ENCODE measurements at places on chromosomes 3 and 15.

- no peak for DNase-seq
These were observed 22.8 kb downstream of the PTH1R start for GRCh38 chr3:46900356-46900755.

- DNase-seq = no peak
These were observed 8.9 kb downstream of the SMARCC1 start for GRCh38 chr3:47772788-47773187.

DNA sequence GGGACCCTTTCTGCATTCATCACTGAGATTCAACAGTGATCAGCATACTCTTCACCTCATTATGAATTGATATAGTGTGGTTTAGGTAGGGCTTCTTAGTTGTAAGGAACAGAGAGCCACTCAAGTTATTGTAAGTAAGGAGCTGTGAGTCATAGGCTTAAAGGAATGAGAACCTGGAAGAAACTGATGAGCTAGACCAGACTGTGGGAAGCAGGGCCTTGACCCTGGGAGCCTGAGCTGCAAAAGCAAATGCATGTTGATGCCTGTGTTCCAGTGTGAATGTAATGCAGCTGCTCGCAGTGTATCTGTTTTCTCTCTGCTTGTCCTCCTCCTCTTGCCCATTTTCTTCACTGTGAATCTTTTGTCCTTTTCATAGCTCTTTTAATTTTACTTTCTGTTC lies 13.6 kb downstream of the ZKSCAN7 start:
- no peak for DNase-seq

DNA sequence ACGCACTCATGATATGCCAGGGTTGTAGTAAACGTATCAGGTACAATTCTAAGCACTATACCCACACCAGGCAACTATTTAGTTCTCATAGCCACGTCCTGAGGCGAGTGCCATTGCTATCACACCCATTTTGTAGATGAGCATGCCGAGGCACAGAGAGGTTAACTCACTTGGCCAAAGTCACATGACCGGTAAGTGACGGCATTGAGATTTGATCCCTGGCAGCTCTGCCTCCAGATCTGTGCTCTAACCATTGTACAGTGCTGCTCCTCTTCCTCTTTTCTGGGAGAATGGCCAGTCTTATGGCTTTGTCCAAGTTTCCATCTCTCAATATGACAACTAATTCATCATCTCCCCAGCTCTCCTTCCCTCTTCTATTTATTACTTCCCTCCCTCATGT lies 18.9 kb upstream of the ATP2B2 start:
- DNase-seq = no peak

DNA sequence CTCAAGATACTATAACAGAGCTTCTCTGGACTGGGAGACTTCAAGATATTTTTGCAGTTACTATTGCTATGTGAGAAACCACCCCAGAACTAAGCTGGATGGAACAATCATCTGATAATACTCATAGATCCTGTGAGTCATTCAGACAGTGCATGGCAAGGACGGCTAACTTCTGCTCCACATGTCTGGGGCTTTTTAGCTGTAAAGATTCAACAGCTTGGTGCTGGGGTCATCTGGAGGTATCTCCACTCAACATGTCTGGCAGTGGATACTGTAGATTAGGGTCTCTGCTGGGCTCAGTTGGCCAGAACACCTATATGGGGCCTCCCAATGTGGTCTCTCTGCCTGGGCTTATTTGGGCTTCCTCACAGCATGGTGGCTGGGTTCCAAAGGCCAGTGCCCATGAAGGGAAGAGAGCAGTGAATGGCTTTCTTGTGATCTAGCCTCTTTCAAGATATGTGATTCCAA lies 117.3 kb upstream of the SLC7A14 start:
- DNase-seq = no peak

DNA sequence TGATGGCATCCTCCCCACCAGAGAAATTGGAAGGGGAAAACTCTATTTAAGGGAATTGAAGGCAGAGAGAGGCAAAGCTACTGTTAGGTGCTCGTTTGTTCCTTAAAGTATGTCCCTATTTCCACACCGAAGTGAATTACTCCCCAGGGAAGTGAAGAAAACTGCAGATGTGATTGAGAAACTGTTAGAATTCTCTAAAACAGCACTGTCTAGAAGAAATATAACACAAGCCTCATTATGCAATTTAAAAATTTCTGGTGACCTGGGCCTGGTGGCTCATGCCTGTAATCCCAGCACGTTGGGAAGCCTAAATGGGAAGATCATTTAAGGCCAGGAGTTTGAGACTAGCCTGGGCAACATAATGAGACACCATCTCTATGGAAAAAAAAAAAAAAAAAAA lies 305.0 kb downstream of the SHQ1 start:
- DNase-seq = no peak

DNA sequence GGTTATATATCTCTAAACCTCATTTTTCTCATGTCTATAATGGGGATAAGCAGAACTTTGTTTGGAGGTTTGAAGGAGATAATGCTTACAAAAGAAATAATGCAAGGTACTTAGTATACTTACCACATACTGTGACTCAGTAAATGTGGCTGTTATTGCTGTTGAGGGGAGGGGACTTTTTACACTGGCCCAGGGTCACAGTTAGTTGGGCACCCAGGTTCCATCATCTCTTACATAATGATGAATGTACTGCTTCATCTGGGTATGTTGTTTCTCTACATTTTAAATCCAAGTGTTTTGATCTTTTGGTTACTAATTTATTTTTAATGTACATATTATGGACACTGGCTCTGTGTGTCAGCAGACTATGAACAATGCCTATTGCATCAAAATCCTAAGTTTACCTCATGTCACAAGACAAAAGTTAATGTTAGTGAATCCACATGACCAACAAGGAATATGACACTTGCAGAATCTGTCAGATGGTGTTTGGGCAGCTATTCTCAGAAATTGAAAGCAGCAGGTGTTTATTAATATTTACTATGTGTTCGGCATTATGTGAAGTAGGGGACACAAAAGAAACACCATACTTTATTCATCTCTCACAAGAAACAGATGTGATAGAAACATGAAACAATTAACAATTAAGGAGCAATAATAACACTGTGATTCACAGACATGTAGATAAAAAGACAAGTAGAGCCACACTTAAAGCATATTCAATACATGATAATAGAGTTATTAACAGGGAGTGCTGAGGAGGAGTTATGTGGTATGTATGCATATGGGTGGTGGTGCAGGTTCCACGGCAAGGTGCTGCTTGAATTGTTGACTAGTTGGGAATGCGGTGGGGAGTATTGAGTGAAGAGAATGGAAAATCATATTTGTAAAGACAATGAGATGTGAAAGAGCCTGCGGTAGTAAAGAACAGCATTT lies 109.7 kb downstream of the GALK2 start:
- no peak for DNase-seq

DNA sequence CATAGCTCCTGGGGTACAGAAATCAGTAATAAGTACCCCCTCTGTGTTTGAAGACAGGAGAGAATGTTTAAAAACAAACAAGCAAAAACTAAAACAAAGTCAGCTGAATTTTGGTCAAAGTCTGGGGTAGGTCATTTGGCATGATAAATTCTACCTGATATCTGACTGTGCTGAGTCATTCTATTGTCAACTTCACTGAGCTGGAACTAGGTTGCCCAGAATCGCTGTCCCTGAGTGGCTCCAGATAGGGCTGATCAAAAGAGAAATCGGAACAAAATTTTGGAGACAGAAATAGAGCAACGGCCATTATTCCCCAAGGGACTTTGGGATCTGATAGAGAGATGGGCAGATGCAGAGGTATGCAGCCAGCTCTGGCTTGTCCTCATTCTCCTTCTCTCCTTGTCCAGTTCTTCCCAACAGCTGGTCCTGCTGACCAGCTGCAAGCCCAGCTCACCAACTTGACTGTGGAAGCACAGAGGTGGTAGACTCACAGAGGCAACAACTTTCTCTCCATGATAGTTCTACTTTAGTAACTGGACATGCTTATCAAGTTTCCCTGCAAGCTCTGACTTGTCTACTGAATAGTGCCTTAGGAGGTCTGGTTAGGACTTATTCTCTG lies 57.3 kb upstream of the MYRIP start:
- no peak for DNase-seq

DNA sequence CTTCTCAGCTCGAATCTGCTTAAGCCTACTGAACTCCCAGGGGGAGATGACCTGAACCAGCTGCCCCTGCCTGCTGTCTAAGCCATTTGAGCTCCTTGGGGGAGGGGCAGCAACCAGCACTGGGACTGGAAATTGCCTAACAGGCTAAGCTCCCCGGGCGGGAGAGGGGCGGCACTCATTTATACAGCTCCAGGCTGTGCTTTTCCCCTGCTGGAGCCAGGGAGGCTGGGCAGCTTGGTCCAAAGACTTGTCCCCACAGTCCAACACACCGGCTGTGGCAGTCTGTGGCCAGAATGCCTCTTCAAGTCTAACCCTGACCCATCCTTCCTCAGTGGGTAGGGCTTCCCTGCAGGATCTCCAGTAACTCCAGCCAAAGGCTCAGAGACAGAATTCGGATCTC lies 1241.5 kb downstream of the ROBO2 start:
- no peak for DNase-seq

GRCh38 chr15:86101818-86102217 lies 22.1 kb downstream of the AGBL1 start:
- DNase-seq = no peak

- no peak for DNase-seq
These were observed 88.6 kb upstream of the GSK3B start for GRCh38 chr3:120182613-120183511.

- DNase-seq = no peak
These were observed 13.6 kb upstream of the CNBP start for GRCh38 chr3:129197321-129197720.

- peak; percentile 8 for DNase-seq
These were observed 7.9 kb downstream of the ARRDC4 start for GRCh38 chr15:97968380-97968779.

- DNase-seq = peak; percentile 20
These were observed 31.6 kb downstream of the TSC22D2 start for GRCh38 chr3:150439657-150440056.

- DNase-seq = no peak
These were observed 2.2 kb upstream of the MASP1 start for GRCh38 chr3:187293516-187294430.

DNA sequence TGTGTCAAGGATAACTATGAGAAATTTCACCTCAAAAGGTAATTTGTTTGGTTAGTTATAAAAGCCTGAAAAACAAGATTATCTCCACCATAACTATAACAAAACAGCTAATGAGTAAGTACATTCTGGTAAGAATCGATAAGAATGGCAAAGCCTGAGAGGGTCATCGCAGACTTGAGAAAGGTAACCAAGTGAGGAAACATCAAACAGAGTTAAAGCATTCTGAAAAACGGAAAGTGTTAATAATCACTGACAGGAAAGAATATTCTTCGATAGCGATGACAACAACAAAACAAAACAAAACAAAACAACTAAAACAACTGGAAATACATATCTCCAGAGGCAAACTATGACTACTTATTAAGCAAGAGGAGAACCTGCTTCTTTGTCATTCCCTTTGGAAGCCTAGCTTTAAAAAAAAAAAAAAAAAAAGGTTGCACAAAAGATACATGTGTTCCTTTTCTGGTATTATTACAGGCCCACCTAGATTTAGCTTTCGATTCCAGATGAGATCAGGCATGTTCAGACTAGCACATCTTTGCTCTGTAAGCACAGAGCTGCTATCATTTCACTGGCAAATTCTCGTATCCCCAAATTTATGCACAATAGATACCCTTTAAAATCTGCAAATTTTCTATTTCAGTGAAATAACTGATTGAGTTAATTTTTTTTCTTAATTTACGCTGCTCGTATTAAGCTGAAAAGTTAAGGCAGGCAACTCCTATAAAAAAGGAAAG lies 155.6 kb downstream of the TIGIT start:
- DNase-seq = no peak

- DNase-seq = no peak
These were observed 150.7 kb downstream of the AKAP13 start for GRCh38 chr15:85531083-85531482.

DNA sequence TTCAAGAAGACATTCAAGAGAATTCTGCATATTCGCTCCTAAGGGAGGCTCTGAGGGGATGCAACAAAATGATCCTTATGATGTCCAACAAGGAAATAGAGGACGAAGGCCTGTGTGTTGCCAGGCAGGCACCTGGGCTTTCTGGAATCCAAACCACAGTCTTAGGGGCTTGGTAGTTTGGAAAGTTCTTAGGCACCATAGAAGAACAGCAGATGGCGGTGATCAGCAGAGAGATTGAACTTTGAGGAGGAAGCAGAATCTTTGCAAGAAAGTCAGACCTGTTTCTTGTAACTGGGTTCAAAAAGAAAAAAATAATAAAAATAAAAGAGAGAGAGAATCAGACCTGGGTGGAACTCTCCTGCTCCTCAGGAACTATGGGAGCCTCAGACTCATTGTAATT lies 11.7 kb upstream of the ATG7 start:
- no peak for DNase-seq

DNA sequence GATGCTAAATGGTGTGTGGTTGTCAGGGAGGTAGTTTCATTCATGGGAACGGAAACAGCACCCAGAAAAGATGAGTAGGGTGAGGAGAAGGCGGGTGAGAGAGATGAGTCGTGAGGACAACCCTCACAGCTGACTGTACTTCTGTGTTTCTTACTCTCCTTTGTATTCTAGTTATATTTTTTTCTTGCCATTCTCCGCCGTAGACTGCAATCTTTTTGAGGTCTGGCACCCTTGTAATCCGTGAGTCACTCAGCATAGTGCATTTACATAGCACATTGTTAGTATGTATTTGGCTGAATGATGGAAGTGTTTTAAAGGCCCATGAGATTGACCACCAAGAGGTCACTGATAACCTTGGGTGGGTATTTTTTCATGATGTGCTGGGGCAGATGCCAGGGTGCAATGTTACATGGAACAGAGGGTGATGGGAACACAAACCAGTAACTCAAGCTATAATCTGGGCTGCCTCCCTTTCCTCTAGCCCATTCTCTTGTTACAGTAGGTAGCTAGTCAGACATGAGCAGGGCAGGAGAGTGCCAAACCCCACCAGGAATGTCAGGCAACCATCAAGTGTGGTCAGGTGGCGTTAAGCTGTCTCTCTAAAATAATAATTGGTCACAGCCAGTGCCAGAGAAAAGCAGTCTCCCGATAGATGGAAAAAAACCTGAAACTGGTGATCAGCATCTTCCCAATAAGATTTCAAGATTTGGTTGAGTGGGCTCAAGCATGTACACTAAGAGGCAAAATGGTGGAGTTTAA lies 18.8 kb upstream of the DGKG start:
- DNase-seq = no peak

DNA sequence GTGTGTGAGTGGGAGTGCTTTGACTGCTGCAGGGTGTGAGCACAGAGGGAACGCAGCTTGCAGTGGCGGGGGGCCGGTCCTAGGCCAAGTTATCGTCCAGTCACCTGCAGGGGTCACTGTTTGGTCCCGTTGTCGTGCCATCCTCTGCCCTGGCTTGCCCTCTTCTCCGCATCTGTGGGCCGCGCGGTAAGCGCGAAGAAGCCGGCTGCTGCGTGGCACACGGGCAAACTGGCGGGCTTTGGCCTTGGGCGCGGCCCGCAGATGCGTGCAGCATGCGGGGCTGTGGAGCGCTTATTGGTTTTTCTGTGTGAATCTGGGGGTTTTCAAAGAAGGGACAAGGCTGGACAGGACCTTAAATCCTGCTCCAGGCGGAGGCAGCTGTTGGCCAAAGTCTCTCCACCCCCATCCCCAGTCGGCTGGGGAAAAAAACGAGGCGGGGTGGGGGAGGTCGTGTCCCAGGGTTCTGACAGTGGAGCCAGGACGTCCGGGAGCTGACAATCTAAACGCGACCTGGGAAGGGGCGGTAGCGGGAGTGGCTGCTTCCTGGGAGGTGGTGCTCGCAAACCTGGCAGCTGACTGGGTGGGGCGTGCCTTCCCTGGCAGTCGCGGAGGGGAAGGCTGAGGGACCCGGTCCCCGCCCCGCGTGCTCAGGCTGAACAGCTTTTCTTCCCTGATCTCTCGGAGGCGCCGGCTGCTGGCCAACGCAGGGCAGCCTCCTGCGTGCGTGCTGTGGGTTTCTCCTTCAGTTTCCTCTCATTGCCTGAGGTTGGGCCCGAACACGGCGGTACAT lies 39.7 kb upstream of the VEPH1 start:
- peak; percentile 50 for DNase-seq

Data from kidney glomerular epithelial cell (primary cell).